ENCODE measurements at places on chromosomes 4 and X.

DNA sequence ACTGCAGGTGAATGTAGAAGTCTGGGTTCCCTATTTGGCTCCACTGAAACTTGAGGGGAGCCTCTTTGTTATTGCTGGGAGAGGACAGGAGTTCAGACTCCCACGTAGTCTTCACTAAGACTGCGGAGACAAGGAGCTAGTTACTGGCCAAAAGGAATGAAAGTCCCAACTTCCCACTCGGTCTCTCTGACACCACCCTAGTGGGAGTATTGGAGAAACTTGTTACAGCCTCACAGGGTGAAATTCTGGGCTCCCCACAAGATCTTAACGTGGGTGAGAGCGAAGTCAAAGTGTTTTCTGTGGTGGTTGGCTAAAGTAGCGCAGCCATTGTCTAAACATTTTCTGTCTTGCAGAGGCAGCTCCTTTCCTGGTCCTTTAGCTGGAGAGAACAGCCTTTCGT is 13.5 kb downstream of the MYOZ2 start:
- DNase-seq, result no peak

DNA sequence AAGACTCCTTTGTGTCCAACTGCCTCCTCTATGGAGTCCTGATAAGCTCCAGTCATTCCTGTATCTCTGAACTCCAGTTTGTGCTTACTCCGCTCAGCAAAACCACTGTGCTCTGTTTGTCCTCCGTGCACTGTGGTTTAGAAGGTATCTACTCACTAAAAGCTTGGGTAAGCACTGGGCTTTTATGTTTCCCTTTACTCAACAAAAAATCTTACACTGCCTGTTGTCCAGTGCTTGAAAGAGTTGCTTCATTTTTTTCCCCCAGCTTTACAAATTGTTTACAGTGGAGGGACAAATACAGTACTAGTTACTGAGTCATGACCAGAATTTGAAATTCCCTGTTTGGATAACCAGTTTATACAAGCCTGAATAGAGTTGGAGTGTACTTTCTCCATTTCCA is 545.3 kb upstream of the FAT1 start:
- no peak for DNase-seq

GRCh38 chr4:113141901-113142346 is 92.5 kb downstream of the ANK2 start:
- DNase-seq, result no peak

DNA sequence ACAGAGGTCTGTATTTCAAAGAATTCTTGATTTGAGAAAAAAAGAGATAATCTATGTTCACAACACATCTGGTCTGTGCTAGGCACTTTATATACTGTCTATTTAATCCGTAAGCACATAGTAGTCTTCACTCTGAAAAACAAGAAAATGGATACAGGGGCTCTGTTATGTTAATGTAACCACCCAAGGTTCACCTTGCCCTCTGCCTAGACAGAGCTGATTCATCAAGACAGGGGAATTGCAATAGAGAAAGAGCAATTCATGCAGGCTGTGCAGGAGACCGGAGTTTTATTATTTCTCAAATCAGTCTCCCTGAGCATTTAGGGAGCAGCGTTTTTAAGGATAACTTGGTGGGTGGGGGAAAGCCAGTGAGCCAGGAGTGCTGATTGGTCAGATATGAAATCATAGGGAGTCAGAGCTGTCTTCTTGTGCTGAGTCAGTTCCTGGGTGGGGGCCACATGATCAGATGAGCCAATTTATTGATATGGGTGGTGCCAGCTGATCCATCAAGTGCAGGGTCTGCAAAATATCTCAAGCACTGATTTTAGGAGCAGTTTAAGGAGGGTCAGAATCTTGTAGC is 92.9 kb upstream of the TNIP3 start:
- DNase-seq, result no peak

GRCh38 chrX:154547245-154548027 is at the start of gene IKBKG:
Gene IKBKG (plus strand): TSS chrX:154547620. CDS start chrX:154552003, 4,383 bp downstream.
- peak; percentile 75 for DNase-seq

GRCh38 chr4:173088144-173088543 is 80.5 kb upstream of the GALNT7 start:
- no peak for DNase-seq

- peak; percentile 65 for DNase-seq
Observed at GRCh38 chrX:136880003-136880451, 498 bp downstream of the RBMX start.

- no peak for DNase-seq
Observed at GRCh38 chr4:118113220-118113619, 78.9 kb downstream of the NDST3 start.

- DNase-seq, result no peak
Observed at GRCh38 chr4:168787801-168788595, 222.1 kb downstream of the CBR4 start.

GRCh38 chr4:38453253-38453881 is 210.6 kb upstream of the KLF3 start:
- no peak for DNase-seq

- no peak for DNase-seq
Observed at GRCh38 chr4:90317785-90318184, 190.6 kb downstream of the CCSER1 start.

Measured in T-helper 2 cell (primary cell).